ENCODE measurements at places on chromosomes 16 and 17.

GRCh38 chr17:39921323-39921722 is 2.9 kb upstream of the GSDMB start:
- DNase-seq, result no peak

DNA sequence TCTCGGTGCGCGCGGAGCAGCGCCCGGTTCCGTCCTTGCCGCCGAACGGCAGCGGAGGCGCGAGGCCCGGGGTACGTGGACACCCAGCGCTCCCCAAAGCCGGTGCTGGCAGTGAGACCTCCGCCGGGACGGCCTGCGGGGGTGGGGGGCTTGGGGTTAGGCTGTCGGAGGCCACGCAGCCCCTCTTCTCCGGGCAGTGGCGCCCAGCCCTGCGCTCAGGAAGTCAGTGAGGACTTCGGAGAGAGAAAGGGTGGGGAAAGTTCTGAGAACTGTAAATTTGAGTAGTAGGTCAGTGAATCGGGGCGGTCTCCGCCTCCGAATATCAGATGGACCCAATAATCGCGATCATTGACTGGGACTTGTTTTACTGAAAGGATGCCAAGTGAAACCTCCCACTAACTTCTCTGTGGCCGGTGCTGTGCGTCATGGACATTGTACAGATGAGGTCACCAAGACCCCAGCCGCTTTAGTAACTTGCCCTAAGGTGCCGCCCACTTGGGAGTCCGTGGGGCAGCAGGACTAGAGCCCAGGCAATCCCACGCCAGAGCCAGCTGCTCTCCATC is 468 bp downstream of the IL4R start:
- peak; percentile 40 for DNase-seq

- no peak for DNase-seq
Observed at GRCh38 chr17:14882131-14882530, 383.0 kb downstream of the PMP22 start.

DNA sequence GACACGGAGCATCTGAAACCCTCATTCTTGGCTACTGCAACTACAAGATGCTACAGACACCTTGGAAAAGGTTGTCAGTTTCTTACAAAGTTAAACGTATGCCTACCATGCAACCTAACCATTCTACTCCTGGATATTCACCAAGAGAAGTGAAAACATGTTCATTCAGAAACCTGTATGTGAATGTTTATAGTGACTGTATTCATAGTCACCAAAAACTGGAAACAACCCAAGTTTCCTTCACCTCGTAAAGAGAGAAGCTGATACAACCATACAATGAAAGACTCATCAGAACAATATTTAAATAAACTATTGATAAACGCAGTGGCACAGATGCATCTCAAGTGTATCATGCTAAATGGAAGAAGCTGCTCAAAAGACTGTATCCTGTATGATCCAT is 55.4 kb upstream of the CHMP6 start:
- no peak for DNase-seq

GRCh38 chr17:63482509-63482908 is 5.6 kb downstream of the ACE start:
- DNase-seq, result no peak

DNA sequence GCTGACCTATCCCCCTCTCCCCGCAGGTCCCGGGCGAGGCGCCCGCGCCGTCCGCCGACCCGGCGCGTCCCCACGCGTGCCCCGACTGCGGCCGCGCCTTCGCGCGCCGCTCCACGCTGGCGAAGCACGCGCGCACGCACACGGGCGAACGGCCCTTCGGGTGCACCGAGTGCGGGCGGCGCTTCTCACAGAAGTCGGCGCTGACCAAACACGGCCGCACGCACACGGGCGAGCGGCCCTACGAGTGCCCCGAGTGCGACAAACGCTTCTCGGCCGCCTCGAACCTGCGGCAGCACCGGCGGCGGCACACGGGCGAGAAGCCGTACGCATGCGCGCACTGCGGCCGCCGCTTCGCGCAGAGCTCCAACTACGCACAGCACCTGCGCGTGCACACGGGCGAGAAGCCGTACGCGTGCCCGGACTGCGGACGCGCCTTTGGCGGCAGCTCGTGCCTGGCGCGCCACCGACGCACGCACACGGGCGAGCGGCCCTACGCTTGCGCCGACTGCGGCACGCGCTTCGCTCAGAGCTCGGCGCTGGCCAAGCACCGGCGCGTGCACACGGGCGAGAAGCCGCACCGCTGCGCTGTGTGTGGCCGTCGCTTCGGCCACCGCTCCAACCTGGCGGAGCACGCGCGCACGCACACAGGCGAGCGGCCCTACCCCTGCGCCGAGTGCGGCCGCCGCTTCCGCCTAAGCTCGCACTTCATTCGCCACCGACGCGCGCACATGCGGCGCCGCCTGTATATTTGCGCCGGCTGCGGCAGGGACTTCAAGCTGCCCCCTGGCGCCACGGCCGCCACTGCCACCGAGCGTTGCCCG is 10.3 kb downstream of the ZNF771 start:
- DNase-seq, result peak; percentile 92

- no peak for DNase-seq
Observed at GRCh38 chr16:12902511-12903372, 1.3 kb downstream of the SHISA9 start.

DNA sequence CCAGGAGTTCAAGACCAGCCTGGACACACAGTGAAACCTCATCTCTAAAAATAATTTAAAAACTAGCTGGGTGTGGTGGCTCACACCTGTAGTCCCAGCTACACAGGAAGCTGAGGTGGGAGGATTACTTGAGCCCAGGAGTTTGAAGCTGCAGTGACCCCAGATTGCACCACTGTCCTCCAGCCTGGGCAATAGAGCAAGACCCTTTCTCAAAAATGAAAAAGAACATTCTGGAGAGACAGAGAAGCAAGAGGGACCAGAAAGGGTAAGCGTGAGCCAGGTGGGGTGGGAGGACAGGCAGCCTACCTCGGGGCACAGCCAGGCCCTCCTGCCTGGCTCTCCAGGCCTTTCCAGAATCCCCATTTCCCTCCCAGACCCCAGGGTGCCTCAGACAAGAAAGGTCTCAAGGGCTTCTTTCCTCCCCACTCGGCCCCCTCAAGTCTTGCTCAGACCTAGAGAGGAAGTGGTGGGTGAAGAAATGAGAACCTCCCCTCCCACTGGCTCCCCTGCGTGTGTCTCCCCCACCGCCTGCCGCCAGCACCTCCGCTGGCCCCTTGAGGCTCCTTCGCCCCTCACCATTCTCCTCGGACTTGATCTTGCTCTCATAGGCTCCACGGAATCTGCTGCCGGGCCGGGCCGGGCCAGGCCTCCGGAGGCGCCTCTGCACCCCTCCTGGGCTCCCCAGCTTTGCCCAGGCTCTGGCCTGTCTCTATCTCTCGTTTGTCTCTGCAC is 503 bp downstream of the C16orf54 start:
- no peak for DNase-seq

DNA sequence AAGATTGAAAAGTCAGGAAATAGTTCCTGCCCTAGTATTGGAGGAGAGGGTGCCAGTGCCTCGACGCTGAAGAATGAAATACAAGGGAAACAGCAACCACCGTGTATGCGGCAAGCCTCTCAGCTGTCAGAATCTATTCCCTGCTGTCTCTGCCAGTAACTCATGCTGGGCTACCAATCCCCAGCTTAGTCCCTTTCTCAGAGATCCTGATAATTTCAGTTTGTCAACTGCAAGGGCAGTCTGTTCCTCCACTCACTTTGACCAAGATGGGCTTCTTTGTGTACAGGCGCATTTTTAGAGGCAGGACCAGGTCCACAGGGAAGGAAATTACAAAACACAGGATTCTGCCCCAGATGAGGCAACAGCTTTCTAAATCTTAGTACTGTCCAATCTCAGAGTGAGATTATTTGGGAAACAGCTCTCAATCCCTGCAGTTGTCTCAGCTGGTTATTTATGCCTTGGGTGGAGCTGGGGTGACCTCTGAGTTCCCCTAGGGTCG is 1.3 kb downstream of the NQO1 start:
- DNase-seq, result no peak

DNA sequence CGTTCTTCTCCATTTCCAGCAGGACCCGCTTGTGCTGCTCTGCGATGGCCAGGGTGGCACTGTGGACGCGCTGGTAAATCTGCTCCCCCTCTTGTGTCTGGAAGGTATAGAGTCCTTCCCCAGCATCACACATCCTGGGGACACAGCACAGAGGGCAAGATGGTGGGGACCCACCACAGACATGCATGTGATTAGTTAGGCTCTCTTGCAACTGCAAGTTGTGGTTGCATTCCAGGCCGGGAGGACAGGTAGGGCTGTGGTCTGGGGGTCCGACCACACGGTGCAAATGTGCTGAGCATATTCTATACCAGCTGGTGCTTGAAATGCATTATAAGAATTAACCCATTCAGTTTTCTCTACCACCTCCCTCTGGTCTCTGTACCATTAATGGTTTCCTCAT is 11.4 kb downstream of the POLR2C start:
- no peak for DNase-seq

Data from SW480 (cell line).